Stomach (tissue), 19 donors: ENCODE measurements at places on chromosomes 2 and 18. TPM values are rescaled to one million over a fixed set of nuclear protein-coding genes. Genes with fewer than 3 reads are reported as not detected.
A peak's percentile ranks its signal among the peaks of the same experiment; 100 is the strongest.

The SCG2 gene
- 7.1 TPM for total RNA-seq

The SP5 gene
- 0.92 TPM for total RNA-seq

The SULT1C2 gene
- total RNA-seq, result 235 TPM

The GALR1 gene
- under 0.01 TPM for total RNA-seq

The M1AP gene
- total RNA-seq, result 3.5 TPM

The KCNG2 gene
- total RNA-seq, result 2.3 TPM

The SLC9A2 gene
- 24.6 TPM for total RNA-seq

The GPR35 gene
- 68.9 TPM for total RNA-seq

The MZT2A gene
- 187 TPM for total RNA-seq

The TMEM163 gene
- total RNA-seq, result not detected

The DCDC2C gene
- total RNA-seq, result not detected

- no peaks in the 10 kb centered on the region for H3K27me3 ChIP-seq
- H3K36me3 ChIP-seq, result no peaks in the 10 kb centered on the region
- peak overlapping the region; percentile 64 for H3K27ac ChIP-seq
- peak overlapping the region; percentile 49 for H3K4me3 ChIP-seq
- H3K4me1 ChIP-seq, result no peaks in the 10 kb centered on the region
Observed at GRCh38 chr2:64918220-64918886, 70.8 kb upstream of the SLC1A4 start.

GRCh38 chr2:9010866-9011265, 7.4 kb upstream of the MBOAT2 start:
- H3K4me1 ChIP-seq, result peaks cover 4% of the 10 kb centered on the region
- H3K36me3 ChIP-seq, result no peaks in the 10 kb centered on the region
- H3K4me3 ChIP-seq, result no peak overlapping the region
- no peaks in the 10 kb centered on the region for H3K27me3 ChIP-seq

- H3K4me1 ChIP-seq, result no peaks in the 10 kb centered on the region
- DNase-seq, result peak; percentile 16
- peaks cover 16% of the 10 kb centered on the region for H3K27me3 ChIP-seq
- H3K4me3 ChIP-seq, result no peak overlapping the region
- H3K36me3 ChIP-seq, result no peaks in the 10 kb centered on the region
Observed at GRCh38 chr2:239881031-239881471, 144.1 kb downstream of the NDUFA10 start.

DNA sequence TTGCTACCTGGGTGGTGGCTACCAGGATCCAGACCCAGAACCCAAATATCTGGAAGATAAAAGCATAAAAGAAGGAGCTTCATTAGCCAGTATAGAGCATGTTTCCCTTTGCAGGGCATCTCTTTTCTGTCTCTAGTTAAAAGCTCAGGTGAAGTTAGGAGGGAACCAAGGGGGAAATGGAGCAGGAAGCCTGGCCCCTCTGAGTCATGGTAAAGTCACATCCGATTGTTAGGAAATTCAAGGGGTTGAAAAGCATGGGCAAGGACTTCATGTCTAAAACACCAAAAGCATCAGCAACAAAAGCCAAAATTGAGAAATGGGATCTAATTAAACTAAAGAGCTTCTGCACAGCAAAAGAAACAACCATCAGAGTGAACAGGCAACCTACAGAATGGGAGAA, 126.9 kb downstream of the RPIA start:
- H3K27ac ChIP-seq, result no peak overlapping the region
- H3K27me3 ChIP-seq, result peaks cover under 1% of the 10 kb centered on the region
- no peak overlapping the region for H3K4me3 ChIP-seq
- no peak for DNase-seq
- no peaks in the 10 kb centered on the region for H3K36me3 ChIP-seq

DNA sequence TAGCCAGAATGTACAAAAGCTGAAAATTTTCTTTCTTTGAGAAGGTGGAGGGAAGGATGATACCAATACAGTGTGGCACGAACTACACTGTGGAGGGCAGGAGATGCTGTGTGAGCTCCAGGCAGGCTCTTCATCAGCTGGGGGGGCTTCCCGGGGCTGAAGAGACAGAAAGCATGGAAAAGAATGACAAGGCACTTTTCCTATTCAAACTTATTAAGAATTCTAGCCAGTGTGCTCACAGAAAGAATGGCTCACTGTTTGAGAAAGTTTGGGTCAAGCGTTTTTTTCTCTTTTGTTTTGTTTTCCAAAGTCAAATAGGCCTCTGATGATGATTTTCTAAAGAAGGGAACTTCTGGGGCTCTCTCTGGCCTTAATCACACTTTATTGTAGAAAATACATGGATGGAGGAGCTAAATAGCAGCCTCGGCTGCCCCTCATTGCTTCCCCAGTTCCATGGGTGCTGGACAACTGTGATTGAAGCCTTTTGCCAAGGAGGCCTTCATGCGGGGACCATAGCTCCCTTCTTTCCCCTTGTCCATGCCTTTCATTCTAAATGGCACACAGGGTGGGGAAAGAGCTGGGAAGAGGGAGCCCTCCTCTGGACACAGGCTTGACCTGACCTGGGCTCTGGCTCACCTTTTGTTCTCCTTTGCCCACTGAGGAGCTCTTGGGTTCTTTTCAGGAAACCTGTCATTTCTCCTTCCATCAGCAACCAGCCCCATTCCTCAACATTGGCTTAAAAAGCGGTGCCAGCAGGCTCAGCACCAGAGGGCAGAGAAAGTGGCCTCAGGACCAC, 130.6 kb downstream of the TDRD15 start:
- no peak overlapping the region for H3K4me3 ChIP-seq
- no peaks in the 10 kb centered on the region for H3K27me3 ChIP-seq
- no peak for DNase-seq
- H3K27ac ChIP-seq, result no peak overlapping the region
- H3K36me3 ChIP-seq, result no peaks in the 10 kb centered on the region

DNA sequence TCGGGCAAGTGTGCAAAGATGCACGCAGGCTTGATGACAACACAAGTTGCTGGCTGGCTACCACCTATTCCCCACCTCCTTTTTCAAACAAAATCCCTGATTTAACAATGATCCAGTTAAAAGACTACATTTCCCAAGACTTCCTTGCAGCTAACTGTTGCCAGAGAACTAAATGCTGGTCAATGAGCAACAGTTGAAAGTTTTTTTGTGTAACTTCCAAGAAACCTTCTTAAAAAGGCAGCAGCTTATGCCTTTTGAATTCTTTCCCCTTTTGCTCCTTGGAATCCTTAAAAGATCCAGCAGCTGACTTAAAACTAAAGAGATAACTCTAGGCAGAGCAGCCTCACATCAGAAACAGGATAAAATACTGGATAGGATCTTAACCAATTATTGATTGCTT, 38.5 kb downstream of the NPHP1 start:
- H3K27me3 ChIP-seq, result no peaks in the 10 kb centered on the region
- no peak overlapping the region for H3K27ac ChIP-seq
- H3K36me3 ChIP-seq, result peaks cover 21% of the 10 kb centered on the region
- no peak for DNase-seq
- no peaks in the 10 kb centered on the region for H3K4me1 ChIP-seq

GRCh38 chr2:213248637-213249036, 35.6 kb upstream of the SPAG16 start:
- DNase-seq, result no peak
- H3K4me3 ChIP-seq, result no peak overlapping the region
- no peaks in the 10 kb centered on the region for H3K36me3 ChIP-seq
- H3K27ac ChIP-seq, result no peak overlapping the region
- H3K27me3 ChIP-seq, result no peaks in the 10 kb centered on the region
- H3K4me1 ChIP-seq, result peaks cover 8% of the 10 kb centered on the region

GRCh38 chr2:119059287-119059686, 99.3 kb downstream of the C1QL2 start:
- H3K4me1 ChIP-seq, result no peaks in the 10 kb centered on the region
- H3K27me3 ChIP-seq, result no peaks in the 10 kb centered on the region
- H3K36me3 ChIP-seq, result no peaks in the 10 kb centered on the region
- H3K27ac ChIP-seq, result no peak overlapping the region
- DNase-seq, result no peak

- H3K4me3 ChIP-seq, result no peak overlapping the region
- H3K4me1 ChIP-seq, result no peaks in the 10 kb centered on the region
- H3K36me3 ChIP-seq, result no peaks in the 10 kb centered on the region
- no peak for DNase-seq
Observed at GRCh38 chr2:186348200-186348599, 137.9 kb upstream of the ZC3H15 start.

- H3K4me1 ChIP-seq, result peaks cover 57% of the 10 kb centered on the region
- peak overlapping the region; percentile 29 for H3K27ac ChIP-seq
- no peaks in the 10 kb centered on the region for H3K27me3 ChIP-seq
- DNase-seq, result peak; percentile 66
Observed at GRCh38 chr2:174664084-174664759, 66.6 kb upstream of the WIPF1 start.

DNA sequence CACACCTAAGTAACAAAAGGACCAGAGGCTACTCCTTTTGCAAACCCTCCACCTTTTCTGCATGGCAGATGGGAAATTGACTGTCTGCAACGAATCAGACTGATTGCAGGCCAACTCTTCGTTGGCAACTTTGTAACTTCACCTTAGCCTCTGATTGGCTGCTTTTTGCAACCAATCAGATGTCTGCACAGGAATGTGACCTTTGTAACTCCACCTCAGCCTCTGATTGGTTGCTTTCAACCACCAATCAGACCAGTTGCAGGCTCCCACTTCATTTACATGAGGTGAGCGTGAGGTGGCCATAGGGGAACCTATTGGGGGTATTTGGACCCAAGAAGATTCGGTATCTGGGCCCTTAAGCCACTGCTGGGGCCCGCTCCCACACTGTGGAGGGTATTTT, 209.0 kb downstream of the EN1 start:
- H3K4me3 ChIP-seq, result no peak overlapping the region
- no peak for DNase-seq

GRCh38 chr2:84839851-84840250, 41.0 kb downstream of the TRABD2A start:
- no peak overlapping the region for H3K4me3 ChIP-seq
- no peaks in the 10 kb centered on the region for H3K4me1 ChIP-seq
- DNase-seq, result no peak
- H3K27me3 ChIP-seq, result no peaks in the 10 kb centered on the region

DNA sequence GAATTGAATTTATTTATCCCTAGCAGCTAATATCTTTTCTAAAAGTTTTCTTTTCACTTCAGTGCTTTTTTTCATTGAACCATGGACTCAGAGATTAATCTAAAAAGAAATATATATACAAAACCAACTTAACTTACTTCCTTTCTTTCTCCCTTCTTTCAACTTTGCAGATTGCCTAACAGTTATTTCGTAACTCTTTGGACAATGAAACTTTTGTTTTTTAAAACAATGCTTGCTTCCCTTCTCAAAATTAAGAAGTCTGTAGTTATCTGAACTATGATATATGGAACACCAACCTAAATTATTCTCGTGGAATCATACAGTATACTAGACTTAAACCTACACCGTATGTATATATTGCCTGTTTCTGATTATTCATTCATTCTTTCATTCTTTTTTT, 62.9 kb downstream of the MIB1 start:
- DNase-seq, result no peak
- peaks cover 8% of the 10 kb centered on the region for H3K4me1 ChIP-seq
- H3K4me3 ChIP-seq, result no peak overlapping the region
- H3K27me3 ChIP-seq, result no peaks in the 10 kb centered on the region
- no peak overlapping the region for H3K27ac ChIP-seq

GRCh38 chr2:45984896-45985473, 312.2 kb upstream of the EPAS1 start:
- no peaks in the 10 kb centered on the region for H3K4me1 ChIP-seq
- no peak for DNase-seq
- H3K27me3 ChIP-seq, result no peaks in the 10 kb centered on the region
- H3K27ac ChIP-seq, result no peak overlapping the region
- no peaks in the 10 kb centered on the region for H3K36me3 ChIP-seq
